Naive thymus-derived CD4-positive, alpha-beta T cell (primary cell): ENCODE measurements at places on chromosomes 2 and 18.

- DNase-seq, result no peak
Measured at GRCh38 chr2:238461491-238461890, 34.8 kb downstream of the ASB1 start.

GRCh38 chr2:226247289-226248275 lies 552.0 kb downstream of the IRS1 start:
- DNase-seq, result no peak

GRCh38 chr2:183991968-183992367 lies 606.4 kb upstream of the ZNF804A start:
- no peak for DNase-seq

DNA sequence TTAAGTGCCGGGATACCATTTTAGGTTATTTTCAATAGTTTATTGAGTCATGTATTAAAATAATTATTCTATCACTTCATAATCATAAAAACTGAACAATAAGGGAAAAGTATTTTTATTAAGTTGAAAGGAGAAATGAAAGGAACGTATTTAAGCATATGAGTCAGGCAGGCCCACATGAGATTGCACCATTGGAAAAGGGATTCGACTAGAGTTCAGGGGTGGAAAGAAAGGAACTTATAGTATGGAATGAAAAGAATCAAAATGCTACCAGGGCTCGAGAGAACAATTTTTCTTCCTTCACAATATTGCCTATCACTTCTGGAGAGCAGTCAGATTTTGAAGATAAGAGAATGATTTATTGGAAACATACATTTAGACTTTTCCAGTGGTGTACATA lies 516.5 kb upstream of the NETO1 start:
- DNase-seq, result no peak

DNA sequence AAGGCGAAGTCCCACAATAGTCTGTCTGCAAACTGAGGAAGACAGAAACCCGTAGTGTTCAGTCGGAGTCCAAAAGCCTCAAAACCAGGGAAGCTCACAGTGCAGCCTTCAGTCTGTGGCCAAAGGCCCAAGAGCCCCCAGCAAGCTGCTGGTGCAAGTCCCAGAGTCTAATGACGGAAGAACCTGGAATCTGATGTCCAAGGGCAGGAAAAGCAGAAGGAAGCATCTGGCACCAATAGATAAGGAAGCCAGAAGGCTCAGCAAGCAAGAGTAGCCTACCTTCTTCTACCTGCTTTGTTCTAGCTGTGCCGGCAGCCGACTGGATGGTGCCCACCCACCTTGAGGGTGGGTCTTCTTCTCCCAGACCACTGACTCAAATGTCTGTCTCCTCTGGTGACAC lies 21.8 kb downstream of the CFAP210 start:
- no peak for DNase-seq

DNA sequence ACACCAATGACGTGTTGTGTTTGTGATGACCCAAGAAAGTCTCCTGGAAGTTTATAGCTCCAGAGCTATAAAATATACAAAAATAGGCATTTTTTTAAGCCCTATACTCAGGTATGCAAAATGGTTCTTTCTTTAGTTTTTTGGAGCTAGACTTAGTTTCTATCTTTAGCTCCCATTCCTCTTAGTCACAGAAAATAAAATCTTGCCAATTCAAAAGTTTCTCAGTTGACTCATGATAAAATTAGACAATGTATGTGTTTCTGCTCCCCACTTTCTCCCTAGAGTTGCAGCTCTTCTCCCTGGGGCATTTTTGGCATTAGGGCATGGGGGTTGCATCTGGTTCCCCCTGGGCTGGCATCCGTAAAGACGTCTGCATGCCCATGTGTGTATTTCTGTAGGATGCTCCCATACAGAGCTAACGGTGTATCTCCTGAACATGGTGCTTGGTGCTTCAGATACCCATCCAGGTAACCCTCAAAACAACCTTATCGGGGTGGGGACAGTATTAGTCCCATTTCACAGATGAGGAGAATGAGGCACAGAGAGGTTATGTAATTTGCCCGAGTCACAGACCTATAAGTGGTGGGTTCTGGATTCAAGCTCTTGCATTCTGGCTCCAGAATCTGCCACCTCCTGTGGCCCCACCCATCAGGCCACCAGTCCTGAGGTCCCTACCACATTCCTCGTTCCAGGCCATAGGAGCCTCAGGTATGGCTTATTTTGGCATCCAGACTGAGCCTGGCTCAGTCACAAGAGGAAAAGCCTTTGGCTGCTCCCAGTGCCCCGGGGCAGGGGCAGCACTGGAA lies 43.1 kb upstream of the ASAP2 start:
- DNase-seq, result no peak

- no peak for DNase-seq
Measured at GRCh38 chr2:220697011-220697410, 875.1 kb downstream of the EPHA4 start.

- no peak for DNase-seq
Measured at GRCh38 chr2:211170843-211171242, 614.4 kb downstream of the CPS1 start.

GRCh38 chr2:206095536-206096332 lies 9.8 kb upstream of the INO80D start:
- no peak for DNase-seq

DNA sequence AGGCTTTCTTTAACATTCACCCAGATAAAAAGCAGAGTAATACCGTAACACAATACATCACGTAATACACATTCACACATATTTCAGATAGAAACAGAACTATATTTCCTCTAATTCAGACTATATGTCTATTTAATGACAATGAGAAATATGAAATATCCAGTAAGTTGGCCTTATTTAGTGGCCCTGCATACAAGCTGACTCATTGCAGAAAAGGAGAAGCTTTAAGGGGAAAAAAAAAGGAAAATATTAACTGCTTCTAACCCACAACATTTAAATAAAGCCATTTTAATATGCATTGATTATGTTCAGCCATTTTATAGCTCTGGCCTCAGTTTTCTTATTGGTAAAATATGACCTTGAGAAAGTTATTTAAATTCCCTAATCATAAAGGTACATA lies 94.8 kb downstream of the PPP1R1C start:
- no peak for DNase-seq

DNA sequence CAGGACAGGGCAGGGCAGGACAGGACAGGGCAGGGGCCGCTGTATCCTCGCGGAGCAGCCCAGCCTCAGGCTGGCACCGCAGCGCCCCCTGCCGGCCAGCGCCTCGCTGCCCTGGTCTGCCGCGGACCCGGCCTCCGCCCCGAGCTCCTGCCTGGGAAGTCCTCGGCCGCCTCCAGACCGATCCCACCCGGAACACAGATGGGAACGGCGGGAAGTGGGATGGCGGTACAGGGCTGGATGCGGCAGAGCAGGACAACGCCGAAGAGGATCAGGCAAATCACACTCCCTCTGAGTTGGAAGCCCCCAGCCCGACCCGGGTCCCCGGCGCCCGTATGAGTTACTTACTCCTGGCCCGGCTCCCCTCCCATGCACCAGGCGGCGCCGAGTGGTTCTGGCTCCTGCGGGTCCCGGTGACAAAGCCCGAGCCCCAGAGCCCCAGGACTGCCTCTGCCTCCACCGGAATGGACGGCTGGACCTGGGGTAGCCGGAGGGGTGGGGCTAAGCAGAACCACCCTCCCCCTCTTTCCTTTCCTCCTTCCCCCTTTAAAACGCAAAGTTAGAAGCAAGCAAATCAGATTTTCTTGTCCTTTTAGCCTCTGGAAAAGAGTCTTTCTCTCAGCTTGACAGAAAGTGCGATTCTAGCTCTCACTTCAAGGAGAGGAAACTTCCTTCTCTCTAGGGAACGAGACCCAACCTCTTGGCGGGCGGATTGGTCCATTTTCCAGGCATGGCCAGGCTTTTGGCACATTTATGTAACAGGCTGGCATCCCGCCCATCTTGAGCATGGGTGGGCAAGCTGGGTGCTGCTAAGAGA lies at the start of gene TP53I3:
TSS of gene TP53I3 (minus strand) at position 449 of the 814 bp plus-strand sequence. CDS start 508 bp downstream, outside the sequence.
- peak; percentile 59 for DNase-seq

- no peak for DNase-seq
Measured at GRCh38 chr2:130823171-130823885, 13.4 kb upstream of the ARHGEF4 start.

- no peak for DNase-seq
Measured at GRCh38 chr2:179702912-179703311, 158.5 kb downstream of the ZNF385B start.

DNA sequence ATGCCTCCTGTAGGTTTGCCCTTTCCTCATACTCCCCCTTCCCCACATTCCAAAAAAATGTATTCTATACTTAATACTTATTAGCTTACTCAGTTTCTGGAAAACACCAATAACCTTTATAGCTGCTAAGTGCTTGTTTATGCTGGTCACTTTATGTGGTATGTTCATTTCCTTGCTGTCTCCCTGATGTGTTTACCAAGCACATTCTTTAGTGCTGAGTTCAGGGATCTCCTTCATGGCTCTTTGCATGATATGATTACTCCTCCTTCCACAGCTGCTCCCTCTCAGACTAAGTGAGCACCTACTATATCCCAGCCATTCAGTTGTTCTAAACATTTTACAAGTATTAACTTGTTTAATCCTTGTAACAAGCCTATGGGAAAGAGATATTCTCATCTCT lies 698.3 kb upstream of the FANCL start:
- DNase-seq, result no peak

DNA sequence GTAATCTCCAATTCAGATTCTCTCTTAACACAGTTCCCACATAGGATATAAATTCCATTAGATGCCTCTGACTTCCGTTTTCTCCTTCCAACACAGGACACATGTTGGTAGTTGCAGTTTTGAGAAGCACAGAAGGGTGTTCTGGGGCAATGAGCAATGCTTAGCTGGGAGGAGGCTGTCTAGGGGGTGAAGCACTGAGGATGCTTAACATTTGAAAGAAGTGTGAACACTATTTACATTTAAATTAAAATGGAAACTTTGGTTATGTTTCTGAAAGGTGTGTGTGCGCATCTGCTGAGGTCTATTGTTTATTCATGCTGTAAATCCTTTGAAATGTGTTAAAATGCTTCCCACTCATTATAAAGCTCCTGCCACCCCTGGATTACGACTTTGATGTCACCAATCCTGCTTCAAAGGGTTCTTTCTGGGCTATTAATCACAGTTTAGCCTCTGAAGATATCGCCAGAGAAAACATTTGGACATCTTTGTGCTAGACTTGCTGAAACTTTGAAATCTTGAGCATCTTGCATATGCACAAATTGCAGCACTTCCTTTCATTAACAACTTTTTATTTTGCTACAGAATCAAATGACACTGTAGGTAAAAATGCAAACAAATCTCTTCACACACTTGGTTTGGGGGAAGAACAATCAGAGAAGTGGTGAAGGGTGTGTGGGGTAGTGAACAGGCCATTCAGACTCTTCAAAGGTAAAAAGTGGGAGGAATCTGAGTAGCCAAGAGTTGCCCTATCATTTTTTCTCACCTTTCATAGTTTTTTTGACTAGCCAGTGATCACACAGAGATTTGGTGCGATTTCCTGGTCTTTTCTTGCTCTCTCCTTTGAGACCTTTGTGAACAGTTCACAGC lies 258.4 kb downstream of the MYO3B start:
- DNase-seq, result no peak

- DNase-seq, result no peak
Measured at GRCh38 chr2:109168086-109168485, 39.1 kb downstream of the SH3RF3 start.

GRCh38 chr2:183495589-183496267 lies 371.5 kb downstream of the NUP35 start:
- DNase-seq, result no peak

- DNase-seq, result no peak
Measured at GRCh38 chr18:60981682-60982328, 351.4 kb upstream of the CDH20 start.

DNA sequence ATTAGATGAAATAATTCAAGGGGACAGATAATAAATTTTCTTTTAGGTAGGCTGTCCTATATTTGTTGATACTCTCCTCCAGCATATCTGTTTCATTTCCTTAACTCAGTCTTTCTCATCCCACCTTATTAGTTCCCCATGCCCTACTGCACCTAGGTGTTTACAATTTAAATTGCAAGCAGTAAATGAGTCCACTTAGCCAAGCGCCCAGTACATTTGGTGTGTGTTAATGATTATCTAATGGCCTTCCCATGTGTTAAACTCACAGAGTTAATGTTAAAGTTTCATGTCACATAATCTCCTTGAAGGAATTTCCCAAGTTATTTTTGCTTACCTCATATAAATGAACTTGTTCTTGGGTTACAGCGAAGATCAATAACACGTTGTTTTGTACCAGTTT lies 31.2 kb downstream of the ITGB6 start:
- DNase-seq, result no peak

DNA sequence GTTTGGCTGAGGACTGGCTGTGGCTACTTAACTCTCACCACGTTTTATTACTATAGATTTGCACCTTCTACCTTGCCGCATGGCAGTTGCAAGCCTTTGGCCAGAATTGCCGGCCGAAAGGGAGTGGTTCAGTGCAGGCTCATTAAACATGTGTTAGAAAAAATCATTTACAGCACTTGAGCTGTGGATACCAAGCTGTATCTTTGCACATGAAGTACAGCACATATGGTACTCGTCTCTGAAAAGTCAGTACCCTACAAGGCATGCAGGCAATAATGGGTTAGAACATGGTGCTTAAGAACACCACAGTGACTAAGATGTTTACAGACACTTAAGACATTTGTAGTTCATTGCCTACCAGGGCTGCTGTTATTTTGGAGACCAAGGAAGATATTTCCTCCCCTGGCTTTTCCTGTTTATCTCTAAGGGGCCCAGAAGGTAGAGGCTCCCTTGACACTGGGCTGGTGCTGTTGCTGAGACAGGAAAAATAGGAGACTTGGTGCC lies 103.1 kb downstream of the ZNF532 start:
- DNase-seq, result no peak

GRCh38 chr2:136215908-136216472 lies 98.0 kb upstream of the CXCR4 start:
- DNase-seq, result no peak

- no peak for DNase-seq
Measured at GRCh38 chr2:121809607-121810006, 54.2 kb downstream of the TSN start.

DNA sequence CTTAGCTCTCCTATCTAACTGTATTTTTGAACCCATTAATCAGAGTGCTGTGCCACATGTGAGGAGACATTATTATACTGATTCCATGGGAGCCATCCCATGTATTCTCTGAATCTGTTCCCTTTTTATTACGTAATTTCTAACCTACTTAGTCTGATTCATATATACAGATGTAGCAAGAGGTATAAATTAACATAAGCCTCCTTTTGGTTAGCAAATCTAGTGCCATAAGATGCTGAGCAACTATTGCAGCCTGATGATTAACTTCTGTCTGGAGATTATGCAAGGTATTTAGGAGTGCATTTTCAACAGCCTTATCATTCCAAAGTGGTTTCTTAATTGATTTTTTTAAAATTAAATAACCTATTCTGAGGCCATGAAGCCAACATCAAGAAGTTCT lies 114.1 kb upstream of the MSH2 start:
- no peak for DNase-seq
